ENCODE measurements at places on chromosomes 7 and 10.

DNA sequence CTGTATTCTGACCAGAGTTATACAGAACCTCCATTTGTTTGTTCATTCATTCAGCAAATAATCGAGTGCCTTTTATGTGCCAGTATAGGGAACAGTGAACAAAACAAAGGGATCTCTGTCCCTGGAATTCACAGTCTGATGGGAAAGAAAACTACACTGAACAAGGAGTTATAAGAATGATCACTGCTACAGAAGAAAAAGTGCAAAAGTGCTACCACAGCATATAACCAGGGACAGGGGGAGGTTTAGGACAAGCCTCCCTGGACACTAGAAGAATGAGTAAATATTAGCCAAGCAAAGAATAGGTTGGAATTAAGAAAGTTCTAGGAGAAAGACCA is 4.2 kb downstream of the CLDN12 start:
- DNase-seq = no peak

GRCh38 chr7:79300573-79300972 is 152.9 kb downstream of the MAGI2 start:
- DNase-seq = no peak

GRCh38 chr10:131885391-131886165 is 15.2 kb upstream of the PPP2R2D start:
- peak; percentile 40 for DNase-seq

GRCh38 chr10:58972576-58973234 is 203.7 kb upstream of the PHYHIPL start:
- no peak for DNase-seq

DNA sequence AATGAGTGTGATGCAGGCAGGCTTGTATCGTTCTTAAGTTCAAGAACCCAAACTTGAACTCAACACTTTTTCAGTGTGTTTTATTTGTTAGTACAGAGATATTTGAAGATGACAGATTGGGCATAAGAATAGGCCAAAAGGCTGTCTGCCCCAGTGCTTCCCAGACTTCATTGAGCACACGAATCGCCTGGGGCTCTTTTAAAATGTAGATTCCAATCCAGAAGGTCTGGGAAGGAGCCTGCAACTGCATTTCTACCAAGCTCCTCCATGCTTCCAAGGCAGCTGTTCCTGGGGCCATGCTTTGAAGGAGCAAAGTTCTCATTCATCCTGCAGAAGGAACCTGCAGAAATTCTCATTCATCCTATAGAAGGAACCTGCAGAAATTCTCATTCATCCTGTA is 114.5 kb upstream of the INSYN2A start:
- DNase-seq = no peak

- DNase-seq = no peak
These were observed 9.3 kb upstream of the SLC25A13 start for GRCh38 chr7:96331233-96331632.

DNA sequence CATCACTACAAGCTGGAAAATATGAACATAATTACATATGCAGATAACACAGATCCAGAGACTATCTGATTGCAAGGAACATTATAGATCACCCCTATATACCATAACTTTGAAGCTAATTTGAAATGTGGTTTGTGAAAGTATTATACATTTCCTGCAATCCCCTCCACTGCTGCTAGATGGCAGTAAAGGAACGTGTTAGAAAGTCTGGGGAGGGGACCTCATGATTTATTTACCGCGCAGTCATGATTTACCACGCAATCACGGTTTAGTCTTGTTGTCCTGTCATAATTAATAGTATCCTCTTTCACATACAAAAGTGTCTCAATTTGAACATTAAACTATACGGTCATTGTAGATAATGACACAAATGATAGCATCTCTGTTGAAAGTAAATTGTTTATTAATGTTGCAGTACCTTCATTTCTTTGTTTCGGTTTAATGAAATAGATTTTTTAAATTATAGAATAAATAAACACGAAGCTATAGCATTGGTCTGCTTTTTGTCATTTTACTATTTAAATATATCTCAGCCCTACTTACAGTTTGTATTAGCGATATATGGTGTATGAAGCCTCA is 145.3 kb upstream of the PRSS1 start:
- DNase-seq = peak; percentile 75

DNA sequence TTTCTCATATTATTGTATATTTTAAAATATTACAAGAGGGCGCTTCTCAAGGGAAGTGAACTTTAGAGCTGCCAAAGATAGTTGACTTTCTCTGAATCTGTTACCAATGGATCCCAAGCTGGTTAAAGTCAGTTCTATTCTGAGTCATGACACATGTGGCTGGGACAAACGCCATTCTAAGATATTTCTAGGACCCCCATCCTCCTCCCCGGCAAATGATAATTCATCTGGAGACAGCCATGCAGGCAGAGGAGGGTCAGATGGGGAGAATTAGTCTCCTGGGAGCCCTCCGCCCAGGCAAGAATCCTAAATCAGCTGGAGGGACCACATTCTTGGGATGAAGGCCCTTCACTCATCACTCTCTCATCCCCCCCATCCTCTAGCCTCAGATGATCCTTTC is 187.7 kb downstream of the GFRA1 start:
- no peak for DNase-seq

DNA sequence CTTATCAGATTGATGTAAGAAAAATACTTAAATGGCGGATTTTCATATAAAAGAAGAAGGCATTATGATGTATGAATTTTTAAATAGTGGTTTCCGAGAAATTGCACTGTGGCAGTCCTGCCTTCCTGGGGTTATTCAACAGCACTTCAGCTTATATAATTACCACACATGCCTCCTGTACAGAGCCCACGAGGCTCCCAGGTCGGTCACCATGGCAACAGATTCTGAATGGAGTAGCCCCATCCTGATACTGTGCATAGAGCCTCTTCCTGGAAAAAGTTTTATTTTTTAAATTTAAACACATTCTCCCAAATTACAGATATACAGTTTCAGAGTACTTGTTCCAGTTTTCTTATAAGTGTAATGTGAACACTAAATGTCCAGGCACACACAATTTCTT is 15.9 kb upstream of the ASB4 start:
- no peak for DNase-seq

DNA sequence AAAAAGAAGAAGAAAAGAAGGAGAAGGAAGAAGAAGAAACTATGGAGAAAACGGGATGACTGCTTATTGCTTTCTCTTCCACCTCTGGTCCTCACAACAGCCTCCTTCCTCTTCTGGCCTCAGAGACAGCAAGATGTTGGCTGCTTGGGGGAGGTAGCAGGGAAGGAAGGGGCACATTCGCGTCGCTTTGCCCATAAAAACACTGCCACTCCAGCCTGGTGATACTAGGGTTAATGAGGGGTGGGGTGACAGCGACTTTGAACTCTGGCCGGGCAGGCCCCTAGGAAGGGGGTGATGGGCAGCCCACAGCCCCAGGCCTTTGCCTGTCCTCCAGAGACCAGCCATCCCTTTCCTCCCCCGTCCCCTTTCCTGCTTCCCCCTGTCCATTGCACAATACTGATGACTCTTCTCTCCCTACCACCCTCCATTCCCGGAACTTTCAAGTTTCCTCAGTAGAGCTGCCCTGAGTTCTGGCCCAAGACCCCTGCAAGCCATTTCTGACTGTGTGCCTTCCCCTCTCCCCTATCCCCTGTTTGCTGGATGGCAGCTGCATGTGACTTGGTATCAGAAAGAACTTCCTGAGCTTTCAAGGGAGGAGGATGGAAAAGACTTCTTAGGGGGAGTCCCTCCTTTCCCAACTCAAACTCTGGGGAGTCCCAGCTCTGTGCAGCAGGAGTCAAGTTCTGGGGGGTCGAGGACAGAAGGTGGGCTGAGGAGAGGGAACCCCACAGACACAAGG is 2.2 kb upstream of the CUEDC2 start:
- DNase-seq = peak; percentile 70

- DNase-seq = no peak
These were observed 7.1 kb upstream of the HOXA2 start for GRCh38 chr7:27109466-27110185.

DNA sequence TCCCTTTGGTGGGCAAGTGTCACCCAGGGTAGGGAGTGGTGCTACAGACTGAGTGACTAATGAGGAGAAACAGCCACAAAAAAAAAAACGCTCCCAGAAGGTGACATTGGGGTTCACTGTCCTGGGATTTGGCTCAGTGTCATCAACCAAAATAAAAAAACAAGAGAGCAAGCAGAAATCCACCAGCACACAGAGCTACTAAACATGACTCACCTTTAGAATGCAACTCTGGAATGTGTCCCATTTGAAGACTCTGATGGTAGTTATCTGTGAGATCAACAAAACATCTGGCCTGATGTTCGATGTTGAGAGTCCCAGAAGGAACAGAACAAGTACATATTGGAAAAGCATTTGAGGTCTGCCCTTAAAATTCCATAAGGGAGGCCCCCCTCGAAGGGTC is 200.3 kb upstream of the LYZL2 start:
- DNase-seq = no peak

DNA sequence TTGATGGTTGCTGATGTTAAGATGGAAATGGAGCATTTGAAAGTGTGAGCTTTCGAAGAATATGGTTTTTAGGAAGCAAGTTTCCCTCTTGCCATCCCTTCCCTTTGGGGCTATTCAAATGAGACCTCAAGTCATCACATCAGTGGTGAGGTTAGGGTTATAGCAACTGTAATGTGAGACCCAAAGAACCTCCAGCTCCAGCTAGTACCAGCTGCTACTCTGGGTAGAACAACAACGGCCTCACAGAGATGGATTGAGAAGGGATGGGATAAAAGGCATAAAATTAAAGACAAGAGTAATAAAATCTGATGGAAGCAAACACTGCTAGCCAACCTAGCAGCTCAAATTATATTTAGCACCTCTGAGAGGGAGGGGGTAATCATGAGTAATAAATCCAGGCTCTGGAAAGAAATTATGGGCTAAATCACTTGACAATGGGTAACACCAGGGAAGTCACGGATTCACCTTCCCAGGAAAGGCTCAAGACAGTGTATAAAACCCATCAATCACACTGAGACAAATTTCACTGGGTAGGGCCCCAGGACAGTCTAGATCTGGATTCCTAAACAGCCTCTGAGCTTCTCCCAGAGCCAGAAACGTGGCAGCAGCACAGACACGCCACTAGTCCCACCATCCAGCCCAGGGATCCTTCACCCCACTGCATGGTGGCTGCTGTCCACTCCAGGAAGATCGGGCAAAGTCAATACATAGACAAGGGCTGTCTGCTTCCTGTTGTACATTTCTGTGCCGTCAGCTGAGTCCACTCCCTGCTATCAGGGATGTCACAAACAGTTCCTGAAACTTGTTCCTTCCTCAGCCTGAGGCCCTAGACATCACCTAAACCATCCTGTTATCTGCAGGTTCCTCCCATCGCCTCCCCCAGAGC is 151.1 kb downstream of the GFRA1 start:
- no peak for DNase-seq

Measured in CD14-positive monocyte (primary cell).